ENCODE measurements at places on chromosomes 6 and 20. TPM values are rescaled to one million over a fixed set of nuclear protein-coding genes. Genes with fewer than 3 reads are reported as not detected.

The COL9A3 gene
- 17.8 TPM for total RNA-seq

The VGLL2 gene
- 2.8 TPM for total RNA-seq

The PBX2 gene
- total RNA-seq: 51.6 TPM

The TFAP2D gene
- total RNA-seq: not detected

The PRDM13 gene
- total RNA-seq: not detected

The GSTA1 gene
- not detected for total RNA-seq

The SCGN gene
- 0.89 TPM for total RNA-seq

The SLC22A7 gene
- total RNA-seq: not detected

The OPRL1 gene
- 0.89 TPM for total RNA-seq

The TSHZ2 gene
- total RNA-seq: 10.1 TPM

DNA sequence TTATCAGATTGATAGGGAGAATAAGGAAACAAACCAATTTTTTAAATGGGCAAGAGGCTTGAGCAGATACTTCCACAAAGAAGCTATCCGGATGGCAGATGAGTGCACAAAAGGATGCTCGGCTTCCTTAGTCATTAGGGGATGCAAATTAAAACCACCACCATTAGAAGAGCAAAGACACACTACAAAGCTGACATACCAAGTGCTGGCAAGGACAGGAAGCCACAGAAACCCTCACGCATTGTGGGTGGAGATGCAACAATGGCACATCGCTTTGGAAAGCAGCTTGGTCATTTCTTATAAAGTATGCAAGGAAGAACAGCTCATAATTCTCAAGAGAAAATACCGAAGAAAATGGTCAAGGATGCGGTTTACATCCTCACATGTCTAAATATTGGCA lies 19.8 kb downstream of the BFSP1 start:
- DNase-seq: no peak

- no peak for DNase-seq
Measured at GRCh38 chr6:37106982-37107491, 62.9 kb upstream of the PIM1 start.

DNA sequence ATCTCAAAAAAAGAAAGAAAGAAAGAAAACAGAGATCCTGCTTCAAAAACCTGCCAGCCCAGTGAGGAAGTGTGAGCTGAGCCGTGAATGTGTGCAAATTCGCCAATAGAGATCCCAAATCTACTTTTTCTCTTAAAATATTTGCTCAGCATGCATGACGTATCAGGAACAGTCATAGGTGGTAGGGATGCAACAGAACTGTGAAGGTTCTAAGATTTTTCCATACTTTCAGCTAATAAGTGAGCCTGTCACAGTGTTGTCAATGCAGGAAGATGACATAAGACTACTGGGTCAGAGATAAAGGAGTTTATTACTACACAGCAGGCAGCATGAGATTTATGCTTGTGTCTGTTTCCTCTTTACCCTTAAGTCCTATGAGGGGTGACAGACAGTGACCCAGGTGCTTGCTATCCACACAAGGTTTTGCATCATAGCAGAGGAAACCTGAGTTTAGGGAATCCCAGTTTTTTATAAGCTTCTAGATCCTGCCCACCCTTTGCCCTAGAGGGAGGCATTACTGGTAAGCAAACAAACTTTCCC lies 273.4 kb downstream of the BMP7 start:
- DNase-seq: no peak

- DNase-seq: no peak
Measured at GRCh38 chr6:80976336-80976735, 776.1 kb downstream of the TENT5A start.

GRCh38 chr6:28213213-28213523 lies 11.9 kb upstream of the ZSCAN9 start:
- no peak for DNase-seq

GRCh38 chr20:46826343-46826984 lies 68.2 kb upstream of the EYA2 start:
- no peak for DNase-seq

- no peak for DNase-seq
Measured at GRCh38 chr20:59047938-59048680, 5.5 kb upstream of the PRELID3B start.

DNA sequence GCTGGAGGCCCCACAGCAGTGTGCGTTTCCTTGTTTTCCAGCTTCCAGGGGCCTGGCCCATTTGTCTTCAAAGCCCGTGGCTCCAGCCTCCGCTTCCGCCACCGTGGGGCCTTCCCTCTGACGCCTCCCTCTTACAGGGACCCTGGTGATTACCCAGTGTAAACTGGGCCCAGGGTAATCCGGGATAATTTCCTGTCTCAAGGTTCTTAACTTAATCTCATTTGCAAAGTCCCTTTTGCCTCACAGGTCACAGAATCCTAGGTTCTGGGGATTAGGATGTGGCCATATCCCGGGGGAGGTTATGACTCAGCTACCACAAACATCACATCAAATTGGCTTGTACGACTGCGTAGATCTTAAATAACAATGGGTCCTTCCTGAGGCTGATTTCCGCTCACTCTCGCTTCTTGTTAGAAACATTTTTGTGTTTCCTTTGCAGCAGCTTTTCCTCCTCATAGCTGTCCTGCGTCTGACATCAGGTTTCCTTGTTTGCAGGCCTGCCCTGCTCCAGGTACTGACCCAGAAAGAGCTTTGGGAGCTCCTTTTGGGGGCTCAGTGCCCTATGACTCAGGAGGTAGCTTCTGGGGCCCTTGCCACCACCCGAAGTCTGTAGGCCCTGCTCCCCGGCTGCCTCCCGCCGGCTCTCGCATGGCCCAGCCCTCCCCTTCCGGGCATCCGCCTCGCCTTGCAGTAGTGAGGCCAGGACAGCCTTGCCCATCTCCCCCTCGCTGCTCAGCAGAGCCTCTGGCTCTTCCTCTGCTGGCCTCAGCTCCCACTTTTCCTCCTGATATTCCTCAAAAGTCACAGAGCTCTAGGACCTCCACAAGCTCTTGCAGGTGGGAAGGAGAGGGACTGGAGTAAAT lies 100.5 kb downstream of the ERMARD start:
- no peak for DNase-seq

- DNase-seq: no peak
Measured at GRCh38 chr6:107396211-107396610, 63.2 kb downstream of the PDSS2 start.

- DNase-seq: no peak
Measured at GRCh38 chr6:117078624-117079023, 186.7 kb upstream of the VGLL2 start.

- DNase-seq: no peak
Measured at GRCh38 chr6:12570461-12571030, 146.0 kb upstream of the PHACTR1 start.

DNA sequence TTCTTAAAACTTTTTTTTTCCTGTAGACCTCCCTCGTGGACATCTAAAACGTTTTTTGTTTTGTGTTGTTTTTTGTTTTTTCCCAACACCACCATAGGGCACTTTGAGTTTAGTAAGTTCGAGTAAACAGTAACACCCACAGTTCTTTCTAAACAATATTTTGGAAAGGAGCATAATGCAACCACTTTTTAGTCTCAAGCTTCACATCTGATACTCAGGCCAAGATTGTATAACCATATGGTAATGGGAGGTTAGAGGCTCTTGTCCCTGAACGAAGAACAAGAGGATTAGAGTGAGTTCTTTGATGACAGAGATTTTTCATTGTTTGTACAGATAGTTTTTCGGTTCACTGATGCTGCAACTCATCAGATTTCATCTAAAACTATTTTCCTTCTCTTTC lies 144.6 kb downstream of the MTHFD1L start:
- DNase-seq: peak; percentile 36

- DNase-seq: no peak
Measured at GRCh38 chr6:13195803-13196202, 132.5 kb downstream of the TBC1D7 start.

DNA sequence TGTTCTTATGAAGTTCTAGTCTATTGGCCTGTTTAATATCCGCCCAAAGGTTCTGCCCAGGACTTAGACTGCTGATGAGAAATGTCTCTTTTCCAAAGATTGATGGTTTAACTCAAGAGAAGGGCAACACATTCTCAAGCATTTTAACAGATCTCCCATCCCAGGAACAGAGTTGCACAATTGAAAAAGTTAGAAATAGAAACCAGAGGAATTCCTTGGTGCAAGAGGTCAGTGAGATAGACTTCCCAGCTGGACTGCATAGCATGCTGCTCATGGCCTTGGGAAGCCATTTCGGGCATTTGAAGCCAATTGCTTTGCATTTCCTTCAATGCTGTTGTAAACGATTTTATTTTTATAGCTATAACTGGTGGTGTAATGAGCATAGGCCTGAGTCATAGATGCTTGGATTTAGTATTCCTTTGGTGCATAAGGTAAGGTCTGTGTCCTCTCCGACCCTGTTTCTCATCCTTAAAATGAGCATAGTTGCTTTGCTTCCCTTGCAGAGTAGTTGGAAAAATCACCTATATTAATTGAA lies 292.2 kb upstream of the JAG1 start:
- no peak for DNase-seq

DNA sequence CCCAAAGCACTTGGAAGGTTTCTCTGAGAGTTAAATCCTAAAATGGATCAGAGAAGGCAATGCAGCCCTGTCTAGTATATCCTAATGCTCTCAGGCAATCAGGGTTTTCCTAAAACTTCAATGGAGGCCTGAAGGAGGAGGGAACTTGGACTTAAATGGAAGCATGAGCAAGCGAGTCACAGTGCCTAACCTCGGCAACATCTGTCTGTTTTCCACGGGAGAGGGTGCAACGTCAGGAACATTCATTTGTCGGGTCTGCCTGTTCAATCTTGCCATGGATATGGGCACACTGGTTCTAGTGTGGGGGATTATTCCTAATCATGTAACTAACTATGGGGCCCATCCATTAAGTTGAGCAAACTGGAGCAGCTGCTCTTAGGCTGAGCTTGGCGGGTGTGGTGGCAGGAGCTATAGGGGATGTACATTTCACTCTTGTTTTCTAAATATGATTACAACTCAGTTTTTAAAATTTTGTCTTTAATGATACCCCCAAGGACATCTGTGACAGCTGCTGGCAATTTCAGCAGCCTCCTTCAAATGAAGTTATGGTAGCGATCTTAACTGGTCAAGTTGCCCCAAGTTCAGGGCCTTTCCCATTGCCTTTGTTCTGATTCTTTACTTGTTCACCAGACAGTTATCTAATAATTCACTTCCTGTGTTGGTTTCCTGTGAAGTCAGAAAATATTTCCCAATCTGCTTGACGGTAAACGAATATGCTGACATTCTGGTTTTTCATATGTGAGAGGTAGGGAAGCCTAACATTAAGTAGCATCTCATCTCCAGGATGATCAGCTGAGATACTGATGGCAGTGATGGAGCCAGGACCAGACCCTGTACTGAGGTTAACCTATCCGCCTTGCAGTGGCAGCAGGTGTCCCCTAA lies 21.6 kb downstream of the DSE start:
- DNase-seq: no peak

- peak; percentile 32 for DNase-seq
Measured at GRCh38 chr6:16136621-16137450, 8.0 kb downstream of the MYLIP start.

DNA sequence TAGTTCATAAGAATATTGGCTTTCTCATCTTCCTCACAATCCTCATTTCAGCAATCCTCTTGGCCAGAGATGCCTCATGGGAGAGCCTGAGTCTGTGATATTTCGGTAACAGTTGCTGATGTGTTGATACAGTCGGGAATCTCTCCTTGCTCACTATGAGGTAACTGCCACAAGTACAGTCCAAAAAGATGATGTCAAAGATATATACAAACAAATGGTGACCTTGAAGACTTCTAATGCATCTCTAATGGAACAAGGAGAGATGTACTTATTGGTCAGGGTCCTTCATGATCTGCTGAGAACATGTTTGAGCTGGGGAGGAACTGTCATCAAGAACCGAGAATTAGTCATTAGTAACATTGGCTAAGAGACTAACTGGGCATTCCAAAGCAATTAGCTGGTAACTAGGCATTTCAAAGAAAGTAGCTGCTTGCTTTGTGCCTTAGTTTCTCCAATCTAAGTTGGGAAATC lies 56.1 kb downstream of the FILIP1 start:
- DNase-seq: peak; percentile 80

Measured in skin of body (tissue), 3 donors.